ENCODE measurements at places on chromosomes 12 and 14.
A peak's percentile ranks its signal among the peaks of the same experiment; 100 is the strongest.

DNA sequence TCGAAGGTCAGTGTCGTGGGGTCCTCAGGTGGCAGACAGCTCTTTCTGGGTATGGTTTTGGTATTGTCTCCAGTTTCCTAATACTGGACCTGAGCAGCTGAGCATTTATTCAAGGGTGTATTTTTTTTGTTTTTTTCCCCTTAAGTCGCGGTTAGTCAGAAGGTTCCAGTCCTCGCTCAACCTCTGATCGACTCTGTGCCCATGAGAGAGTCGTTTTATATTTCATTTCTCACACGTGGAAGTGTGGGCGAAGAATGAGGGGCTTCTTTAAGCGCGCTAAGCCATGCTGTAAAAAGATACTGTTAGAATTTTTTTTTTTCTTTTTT is 499 bp downstream of the MIPOL1 start:
- DNase-seq = no peak

GRCh38 chr14:99756796-99757195 is 36.4 kb upstream of the EML1 start:
- DNase-seq = no peak

DNA sequence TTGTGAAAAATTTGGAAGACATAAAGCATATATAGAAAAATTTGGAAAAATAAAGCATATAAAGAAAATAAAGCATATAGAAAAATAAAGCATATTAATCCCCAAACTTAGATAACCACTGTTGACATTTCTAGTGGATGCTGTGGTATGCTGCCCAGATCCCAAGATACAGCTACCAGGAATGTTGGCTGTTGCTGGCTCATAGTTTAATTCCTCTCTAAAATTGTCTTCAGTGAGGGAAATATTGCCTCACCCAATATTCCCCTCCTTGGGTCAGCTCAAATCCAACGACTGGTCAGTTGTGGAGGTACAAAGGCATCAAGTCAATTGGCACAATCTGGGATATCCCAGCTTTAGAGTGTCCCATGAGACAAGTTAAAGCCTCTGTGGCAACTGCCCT is 10.1 kb upstream of the KICS2 start:
- DNase-seq = no peak

GRCh38 chr14:30223385-30223785 is 295.7 kb upstream of the PRKD1 start:
- DNase-seq = peak; percentile 76

GRCh38 chr14:24084440-24084839 is 9.7 kb upstream of the PCK2 start:
- no peak for DNase-seq

GRCh38 chr12:93740751-93741150 is 63.6 kb downstream of the CRADD start:
- no peak for DNase-seq

- no peak for DNase-seq
These were observed 478.0 kb downstream of the RMST start for GRCh38 chr12:97940629-97941028.

DNA sequence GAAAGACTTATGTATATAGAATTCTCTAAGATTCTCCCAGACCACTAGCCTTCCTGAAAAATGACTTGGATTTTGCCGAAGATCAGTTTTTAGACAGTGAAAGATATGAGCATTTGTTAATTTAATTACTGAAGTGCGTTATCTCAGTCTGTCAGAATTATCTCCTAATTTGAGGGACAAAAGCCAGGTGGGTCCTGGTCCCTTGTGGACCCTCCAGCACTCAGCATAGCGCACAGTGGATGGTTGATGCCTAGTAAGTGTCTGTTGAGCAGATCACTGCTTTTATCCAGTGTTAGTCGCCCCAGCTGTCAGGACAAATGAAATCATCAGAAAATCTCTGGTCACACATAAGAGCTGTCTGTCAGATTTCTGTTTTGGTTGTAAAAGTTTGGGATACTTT is 80.4 kb downstream of the EML1 start:
- DNase-seq = no peak

DNA sequence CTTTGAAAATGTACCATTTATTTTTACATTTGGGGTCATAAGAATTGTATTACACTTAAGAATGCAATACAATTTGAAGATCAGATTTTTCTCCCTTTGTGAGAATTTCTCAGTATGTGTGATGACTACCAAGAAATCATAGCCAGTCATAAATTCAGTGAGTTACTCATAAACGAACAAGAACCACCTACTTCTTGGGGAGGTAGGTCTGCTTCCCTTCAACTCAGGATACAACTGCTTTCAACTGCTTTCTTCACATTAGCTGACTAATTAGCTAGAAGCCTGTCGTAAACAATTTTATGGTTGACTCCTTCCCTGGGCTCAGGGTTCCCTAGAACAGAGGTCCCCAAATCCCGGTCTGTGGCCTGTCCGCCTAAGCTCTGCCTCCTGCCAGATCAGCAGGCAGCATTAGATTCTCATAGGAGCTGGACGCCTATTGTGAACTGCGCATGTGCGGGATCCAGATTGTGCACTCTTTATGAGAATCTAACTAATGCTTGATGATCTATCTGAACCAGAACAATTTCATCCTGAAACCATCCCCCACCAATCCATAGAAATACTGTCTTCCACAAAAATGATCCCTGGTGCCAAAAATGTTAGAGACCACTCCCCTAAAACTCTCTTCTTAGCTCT is 3.7 kb downstream of the ANG start:
- no peak for DNase-seq

DNA sequence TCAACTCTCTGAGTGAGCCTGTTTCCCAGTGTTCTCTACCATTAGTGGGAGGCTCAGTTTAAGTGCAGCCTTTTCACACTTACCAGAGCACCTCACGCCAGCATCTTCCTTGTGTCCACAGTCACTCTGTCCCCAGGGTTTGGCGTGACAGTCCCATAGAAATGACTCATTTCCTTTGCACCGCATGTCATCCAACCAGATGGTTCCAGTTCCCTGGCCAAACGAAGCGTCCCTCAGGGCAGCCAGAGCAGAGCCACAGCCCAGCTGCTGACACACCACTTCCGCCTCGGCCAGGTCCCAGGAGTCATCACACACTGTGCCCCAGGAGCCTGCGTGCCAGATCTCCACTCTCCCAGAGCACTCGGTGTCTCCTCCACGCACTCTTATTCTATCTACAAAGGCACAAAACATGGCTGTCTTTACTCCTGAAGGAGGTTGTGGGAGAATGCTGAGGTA is 65.4 kb downstream of the ACSM4 start:
- no peak for DNase-seq

DNA sequence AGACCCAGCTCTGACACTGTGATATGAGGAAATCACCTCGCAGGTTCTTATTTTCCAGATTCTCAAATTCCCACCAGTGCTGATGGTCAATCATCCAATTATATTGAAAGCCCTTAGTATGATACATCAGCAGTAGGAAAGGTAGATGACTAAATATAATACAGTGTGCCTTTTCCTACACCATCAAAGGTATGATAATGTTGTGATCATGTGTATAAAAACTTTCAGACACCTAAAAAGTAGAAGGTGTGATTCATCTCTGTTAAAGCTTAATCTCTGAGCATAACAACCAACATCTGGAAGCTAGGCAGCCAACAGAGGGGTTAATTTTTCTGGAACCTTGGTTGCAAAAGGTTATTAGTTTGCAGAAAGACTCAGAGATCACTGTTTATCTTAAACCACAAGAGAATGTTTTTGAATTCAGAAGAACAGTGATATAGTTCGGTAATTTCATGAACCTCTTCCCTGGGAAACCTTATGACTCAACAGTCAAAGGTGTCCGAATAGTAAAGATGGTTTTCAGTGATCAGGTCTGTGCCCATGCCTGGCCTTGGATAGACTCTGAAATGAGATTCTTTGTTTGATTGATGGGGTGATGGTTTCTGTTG is 122.5 kb downstream of the ETV6 start:
- no peak for DNase-seq

GRCh38 chr12:89525305-89525823 is 483 bp downstream of the POC1B start:
- no peak for DNase-seq

DNA sequence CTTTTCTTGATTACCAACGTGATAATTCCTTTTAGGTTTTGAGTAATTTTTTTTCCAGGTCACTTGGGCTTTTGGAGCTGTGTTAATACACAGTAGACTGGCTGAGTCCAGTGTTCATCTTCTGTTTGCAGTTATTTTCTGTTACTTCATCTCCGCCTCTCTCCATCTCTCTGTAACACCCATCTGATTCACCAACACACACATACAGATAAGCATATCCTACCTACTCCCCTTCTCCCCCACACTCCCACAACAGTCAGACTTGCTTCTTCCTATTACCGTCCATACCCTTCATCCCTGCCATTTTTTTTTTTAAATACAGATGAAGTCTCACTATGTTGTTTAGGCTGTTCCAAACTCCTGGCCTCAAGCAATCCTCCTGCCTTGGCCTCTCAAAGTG is 72.7 kb upstream of the MANSC4 start:
- no peak for DNase-seq

DNA sequence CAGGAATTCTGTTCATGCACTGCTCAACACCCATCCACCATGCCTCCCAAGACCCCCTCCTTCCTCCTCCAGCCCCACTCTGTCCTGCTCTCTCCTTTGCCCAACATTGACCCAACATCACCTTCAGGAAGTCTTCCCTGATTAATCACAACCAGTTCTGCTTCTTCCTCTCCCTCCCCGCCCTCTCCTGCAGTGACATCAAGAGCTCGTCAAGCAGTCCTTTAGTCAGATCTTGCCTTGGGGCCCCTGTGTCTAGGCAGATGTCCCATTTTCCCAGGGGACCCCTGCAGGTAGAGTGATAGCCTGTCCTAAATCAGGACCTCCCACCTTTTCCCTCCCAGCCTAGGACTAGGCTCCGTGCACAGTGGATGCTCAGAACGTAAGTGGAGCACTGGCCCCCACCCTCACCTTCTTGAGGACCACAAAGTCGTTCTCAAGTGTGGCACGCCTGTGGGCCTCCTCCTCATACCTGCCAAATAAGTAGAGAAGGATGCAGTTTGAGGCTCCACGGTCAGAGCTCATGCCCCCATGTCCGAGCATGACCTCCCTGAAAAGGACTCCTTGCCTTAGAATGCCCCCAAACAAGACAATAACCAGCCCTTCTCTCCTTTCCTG is 2.3 kb downstream of the KRT78 start:
- no peak for DNase-seq

DNA sequence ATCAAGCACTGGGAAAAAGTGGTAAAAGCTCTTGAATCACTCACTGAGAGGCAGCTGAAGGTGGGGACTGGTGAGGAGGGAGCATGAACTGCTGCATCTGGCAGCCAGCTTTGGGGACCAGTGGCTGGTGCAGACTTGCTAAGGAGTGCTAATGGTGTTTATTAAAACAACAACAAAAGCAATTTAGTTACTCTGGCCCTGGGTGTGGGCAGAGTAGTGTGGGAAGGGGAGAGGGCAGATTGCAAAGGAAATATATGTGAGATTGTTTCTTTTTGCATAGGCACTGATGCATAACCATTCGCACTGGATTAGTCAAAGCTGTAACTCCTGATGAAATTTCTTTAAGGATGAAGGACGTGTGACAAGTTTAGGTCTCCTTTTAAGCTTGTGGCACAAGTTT is 8.1 kb downstream of the TXNRD1 start:
- no peak for DNase-seq

GRCh38 chr14:81157431-81157830 is 63.3 kb downstream of the GTF2A1 start:
- DNase-seq = no peak

GRCh38 chr12:2034633-2035430 is 18.0 kb upstream of the CACNA1C start:
- peak; percentile 20 for DNase-seq

GRCh38 chr14:47277703-47278102 is 397.7 kb downstream of the MDGA2 start:
- DNase-seq = no peak

DNA sequence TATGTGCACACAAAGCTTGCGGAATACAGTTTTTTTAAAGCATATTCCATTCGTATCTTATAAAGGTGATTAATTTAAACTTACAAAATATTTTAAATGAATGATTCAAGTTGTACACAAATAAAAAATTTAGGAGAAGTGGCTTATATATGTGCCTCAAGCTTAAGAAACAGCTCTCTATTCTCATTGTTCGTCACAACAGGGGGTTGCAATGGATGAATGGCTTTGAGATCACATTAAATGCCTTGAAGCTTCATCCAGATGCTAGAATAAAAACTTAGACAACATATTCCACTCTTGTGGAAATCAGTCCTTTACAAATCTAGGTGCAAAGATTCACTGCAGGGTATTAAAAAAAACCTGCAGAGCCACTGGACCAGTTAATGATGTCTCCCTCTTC is 303.9 kb upstream of the LRFN5 start:
- no peak for DNase-seq

Measured in NCI-H2029 treated with DMSO at 0.1 percent for 48 hours (cell line).